DMS79 treated with DMSO at 0.1 percent for 48 hours (cell line): ENCODE measurements at places on chromosomes 7 and 10.

DNA sequence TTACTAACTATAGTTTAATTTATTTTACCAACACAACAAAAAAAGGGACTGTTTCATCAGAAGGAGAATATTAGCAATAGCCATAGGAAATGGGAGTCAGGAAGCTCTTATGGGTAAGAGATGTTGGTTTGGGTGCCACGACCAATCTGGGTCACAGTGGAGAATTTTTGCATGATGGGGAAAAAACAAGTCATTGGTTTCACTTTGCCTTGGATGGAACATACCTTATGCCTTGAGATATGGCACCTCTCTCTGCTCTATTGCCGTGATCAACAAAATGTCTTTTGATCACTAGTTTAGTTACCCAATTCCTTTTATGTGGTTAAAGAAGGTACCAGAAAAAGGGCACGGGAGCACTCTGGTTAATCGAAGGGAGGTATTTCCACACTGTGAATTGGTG is 48.2 kb downstream of the PNLIPRP3 start:
- DNase-seq = no peak

GRCh38 chr10:118356628-118357027 is 14.5 kb upstream of the FAM204A start:
- no peak for DNase-seq

- DNase-seq = no peak
Measured at GRCh38 chr10:35875016-35875676, 233.1 kb upstream of the FZD8 start.

DNA sequence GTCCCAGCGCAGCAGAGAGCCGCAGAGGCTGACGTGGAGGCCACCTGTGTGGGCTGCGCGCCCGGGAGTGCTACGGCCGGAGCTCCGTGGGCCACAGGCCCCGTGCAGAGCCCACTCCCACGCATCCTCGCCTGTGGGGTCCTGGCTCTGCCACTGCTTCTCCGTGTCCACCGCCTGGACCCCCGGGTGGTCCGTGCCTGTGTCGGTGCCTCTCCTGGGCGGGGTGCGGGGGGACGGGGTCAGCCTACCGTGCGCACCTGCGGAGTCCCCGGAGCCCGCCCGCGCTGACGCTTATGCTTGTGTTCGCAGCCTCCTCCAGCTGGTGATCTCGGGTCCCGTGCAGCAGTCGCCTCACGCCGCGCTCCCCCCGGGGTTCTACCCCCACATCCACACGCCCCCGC is 7.8 kb upstream of the ZNF853 start:
- no peak for DNase-seq

GRCh38 chr10:26437637-26438461 is at the start of gene APBB1IP:
Gene APBB1IP, plus strand, starts transcription at chr10:26438341. Its CDS starts 53,986 bp downstream, at chr10:26492327.
- DNase-seq = peak; percentile 2

GRCh38 chr7:15174485-15174884 is 271.9 kb upstream of the DGKB start:
- no peak for DNase-seq

- no peak for DNase-seq
Measured at GRCh38 chr7:75968561-75969001, 25.8 kb downstream of the TMEM120A start.

DNA sequence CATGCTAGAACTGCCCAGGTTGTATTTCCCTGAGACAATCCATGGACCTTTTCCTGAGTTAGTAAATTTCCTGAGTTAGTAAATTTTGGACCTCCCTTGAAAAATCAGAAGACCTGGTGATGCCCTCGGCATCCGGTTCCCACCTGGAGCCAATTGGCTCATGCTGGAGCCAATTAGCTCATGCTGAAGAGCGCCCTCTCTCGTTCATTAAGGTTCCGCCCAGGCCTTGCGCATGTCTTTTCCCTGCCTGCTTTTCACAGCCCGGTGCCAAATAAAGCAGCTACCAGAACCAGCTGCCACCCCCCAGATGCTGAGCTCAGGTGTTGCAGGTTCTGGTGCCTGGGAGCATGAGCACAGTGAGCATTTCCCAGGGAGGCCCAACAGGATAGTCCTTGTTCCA is 96.2 kb downstream of the APBB1IP start:
- no peak for DNase-seq

DNA sequence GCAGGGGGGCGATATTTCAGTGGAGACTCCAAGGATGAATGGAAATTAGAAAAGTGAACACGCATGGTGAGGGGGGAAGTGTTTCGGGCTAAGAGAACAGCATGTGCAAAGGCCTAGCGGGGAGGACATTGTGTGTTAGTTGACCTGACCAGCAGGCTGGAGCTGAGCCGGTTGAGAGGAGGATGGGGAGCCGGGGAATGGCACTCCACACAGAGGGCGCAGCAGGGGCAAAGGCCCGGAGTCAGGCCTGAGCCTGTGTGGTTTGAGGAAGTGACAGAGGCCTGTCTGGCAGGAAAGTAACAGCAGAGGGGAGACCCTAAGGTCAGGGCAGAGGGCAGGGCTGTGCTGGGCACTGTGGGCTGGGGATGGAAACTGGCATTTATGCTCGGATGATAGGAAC is 83.2 kb upstream of the ZNF479 start:
- DNase-seq = no peak

- no peak for DNase-seq
Measured at GRCh38 chr7:22998519-22998896, 15.4 kb downstream of the HYCC1 start.

DNA sequence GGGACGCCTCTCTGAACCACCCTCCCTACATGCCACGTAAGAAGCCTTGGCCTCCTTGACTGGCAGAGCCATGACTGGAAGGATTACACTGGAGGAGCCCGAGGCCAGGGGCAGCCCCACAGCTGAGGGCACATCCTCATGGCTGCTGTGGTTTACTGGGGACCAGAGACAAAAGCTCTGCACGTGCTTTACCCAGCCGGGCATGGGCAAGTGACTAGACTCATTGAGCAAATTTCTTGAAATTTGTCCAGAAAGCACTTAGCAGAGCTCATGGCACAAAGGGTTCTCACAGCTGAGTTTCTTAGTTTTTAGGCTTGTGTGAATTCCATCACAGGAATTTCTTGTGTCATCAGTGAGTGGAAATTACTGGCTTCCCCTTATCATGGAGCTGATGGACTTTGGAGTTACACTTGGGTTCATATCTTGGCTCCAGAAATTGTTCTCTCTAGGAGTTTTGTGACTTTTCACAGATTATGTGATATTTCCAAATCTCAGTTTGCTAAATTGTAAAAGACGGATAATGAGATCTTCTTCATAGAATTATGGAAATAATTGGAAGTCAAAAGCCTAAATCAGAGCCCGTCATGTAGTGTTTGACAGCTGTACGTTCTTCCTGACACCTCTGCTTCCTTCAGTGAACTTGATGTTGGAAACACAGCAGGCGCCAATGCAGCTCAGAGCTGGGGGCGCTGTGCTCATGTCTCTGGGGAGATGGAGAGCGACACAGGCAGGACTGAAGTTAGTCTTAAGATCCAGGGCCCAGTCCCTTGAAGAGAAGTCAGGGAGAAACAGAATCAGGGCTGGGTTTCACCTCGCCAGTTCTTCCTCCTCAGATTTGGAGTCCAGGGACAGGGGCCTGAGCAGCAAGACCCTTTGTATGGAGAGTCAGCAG is 47.7 kb upstream of the MGAM2 start:
- DNase-seq = no peak

GRCh38 chr10:13920031-13920430 is 333.3 kb downstream of the PRPF18 start:
- DNase-seq = no peak
